ENCODE measurements at places on chromosomes 1 and 21.

DNA sequence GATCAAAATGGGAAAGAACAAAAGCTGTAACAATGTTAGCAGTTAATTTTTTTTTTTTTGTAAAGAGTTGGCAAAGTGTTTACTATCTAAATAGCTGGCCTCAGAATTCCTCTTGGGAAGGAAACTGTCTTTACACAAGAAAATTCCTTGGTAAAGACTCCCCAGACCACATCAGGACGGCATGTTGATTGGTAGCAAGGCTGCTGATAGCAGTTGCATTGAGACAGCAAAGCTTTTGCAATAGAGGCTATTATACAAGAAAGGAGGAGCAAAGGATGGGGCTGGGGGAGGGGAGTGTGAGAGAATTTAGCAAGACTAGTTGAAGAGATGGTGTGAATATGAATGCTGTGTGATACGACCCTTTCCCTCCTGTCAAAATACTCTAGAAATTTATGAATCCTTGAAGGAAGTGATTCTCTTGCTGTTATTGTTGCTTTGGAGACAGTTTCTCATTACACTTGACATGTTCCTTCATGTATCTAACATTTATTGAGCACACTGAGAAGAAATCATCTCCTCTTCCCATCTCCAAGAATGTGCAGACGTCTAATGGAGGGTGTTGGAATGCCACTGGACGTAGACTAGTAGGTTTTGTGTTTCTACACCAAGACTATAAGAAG, 355.6 kb downstream of the SIPA1L2 start:
- DNase-seq: peak; percentile 56

DNA sequence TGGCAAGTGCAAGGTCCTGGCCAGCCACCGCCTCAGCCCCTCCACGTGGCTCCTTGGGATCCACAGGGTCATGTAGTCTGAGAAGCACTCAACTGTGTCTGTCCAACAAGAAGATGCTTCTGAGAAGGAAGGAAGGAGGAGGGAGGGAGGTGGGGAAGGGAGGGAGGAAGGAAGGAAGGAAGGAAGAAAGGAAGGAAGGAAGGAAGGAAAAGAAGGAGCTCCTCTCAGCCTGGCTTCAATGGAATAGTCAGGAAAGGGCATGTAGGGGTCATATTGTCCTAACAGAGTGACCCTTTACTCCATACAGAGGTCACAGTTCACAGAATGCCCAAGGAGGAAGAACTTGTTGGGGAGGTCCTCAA, 42.5 kb upstream of the TARDBP start:
- DNase-seq: no peak

- DNase-seq: peak; percentile 65
Measured at GRCh38 chr1:40039245-40039756, 1.2 kb upstream of the CAP1 start.

DNA sequence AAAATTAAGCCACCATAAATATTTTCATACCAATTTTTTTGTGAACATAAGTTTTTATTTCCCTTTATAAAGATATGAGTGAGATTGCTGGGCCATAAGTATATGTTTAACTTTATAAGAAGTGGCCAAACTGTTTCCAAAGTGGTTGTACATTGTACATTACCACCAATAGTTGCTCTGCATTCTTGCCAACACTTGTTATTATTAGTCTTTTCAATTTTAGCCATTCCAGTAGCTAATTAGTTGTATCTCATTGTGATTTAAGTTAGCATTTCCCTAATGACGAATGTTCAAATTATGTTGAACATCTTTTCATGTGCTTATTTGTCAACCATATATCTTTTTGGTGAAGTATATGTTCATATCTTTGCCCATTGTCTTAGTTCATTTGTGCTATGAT, 64.0 kb upstream of the DNAH14 start:
- DNase-seq: no peak
